ENCODE measurements at places on chromosomes 7 and 10.

DNA sequence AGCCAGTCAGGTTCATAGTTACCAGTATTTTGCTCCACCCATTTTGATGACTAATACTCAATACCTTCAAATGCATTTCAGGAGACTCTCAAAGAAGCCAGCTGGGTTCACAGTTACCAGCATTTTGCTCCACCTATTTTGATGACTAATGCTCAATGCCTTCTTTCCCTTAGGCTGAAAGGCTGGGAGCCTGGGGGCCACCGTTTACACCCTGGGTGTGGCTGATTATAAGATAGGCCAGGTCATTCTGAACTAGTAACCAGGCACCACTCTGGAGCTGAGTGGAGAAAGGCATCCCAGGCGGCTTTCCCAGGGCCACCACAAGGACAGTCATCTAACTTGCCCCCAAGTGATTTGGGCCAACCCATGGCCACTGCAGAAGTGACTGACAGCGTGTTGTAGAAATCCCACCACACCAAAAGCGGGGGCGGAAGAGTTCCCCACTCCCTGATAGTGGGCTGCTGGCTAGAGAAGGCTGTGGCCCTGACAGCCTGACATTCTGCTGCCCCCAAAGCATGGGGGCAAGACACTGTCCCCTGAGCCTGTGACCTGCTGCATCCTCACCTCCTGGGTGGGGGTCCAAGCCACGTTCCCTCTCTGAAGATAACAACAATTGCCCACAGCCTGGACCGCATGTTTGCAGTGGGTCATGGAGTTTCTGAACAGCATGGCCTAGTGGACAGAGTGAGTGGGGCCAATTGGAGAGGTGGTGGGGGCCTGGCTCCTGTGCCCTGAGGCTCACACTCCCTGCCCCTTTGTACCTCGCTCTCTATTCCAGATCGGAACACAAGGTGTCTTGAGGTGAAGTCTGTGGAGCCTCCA lies 23.0 kb upstream of the ZNF488 start:
- DNase-seq, result no peak

GRCh38 chr10:63142136-63142535 lies 9.0 kb downstream of the NRBF2 start:
- DNase-seq, result no peak

- DNase-seq, result no peak
Observed at GRCh38 chr10:68302503-68302823, 29.4 kb upstream of the HNRNPH3 start.

DNA sequence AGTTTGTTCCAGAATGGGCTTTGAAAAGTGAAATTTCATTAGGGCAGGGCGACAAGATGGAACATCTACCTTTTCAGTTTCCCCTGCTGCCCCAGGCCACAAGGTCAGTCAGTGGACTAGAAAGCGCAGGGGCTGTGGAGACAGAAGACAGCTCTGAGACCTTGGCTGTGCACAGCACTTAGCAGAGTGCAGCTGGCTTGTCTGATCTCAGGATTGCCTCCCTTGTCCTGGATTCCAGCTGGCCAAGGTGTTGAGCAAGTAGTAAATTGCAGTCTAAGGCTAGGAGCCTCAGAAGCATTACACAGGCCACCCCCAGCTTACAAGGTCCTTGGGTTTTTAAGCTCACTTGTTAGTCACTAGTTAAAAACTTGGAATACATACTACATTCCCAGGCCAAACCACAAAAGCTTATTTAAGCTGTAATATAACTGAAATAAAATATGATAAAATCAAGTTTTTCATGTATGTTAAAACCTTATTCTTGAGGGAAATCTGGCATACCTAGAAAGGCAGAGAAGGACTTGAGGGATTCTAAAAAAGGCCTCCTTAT lies 67.3 kb upstream of the NPY start:
- no peak for DNase-seq

DNA sequence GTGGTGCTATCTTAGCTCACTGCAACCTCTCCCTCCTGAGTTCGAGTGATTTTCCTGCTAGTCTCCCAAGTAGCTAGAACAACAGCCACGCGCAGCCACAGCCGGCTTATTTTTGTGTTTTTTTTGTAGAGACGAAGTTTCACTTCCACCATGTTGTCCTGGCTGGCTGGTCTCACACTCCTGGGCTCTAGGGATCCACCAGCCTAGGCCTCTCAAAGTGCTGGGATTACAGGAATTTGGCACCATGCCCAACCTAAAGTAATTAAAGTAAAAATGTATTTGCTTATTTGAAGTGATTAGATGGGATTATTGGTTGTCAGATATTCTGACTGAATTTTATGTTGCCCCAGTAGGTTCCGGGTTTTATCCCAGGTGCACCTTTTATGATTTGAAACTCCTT lies 22.7 kb downstream of the LUC7L2 start:
- no peak for DNase-seq

DNA sequence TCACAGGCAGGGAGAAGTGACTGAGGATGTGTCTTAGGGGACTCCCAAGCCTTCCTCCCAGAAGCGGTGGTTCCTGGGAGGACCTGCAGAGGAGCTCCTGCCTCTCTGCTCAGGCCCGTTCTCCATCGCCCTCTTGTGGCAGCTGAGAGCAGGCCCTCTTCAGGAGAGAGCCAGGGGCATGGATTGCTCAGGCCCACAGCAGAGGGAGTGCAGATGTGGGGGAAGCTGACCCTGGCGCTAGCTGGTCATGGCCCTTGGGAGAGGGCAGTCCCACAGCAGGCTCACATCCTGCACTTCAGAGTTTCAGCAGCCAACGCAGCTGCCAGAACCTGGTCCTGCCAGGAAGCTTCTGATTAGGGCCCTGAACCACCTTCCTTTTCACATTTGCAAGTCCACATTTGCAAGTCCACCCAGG lies 94.8 kb upstream of the TARP start:
- peak; percentile 69 for DNase-seq

DNA sequence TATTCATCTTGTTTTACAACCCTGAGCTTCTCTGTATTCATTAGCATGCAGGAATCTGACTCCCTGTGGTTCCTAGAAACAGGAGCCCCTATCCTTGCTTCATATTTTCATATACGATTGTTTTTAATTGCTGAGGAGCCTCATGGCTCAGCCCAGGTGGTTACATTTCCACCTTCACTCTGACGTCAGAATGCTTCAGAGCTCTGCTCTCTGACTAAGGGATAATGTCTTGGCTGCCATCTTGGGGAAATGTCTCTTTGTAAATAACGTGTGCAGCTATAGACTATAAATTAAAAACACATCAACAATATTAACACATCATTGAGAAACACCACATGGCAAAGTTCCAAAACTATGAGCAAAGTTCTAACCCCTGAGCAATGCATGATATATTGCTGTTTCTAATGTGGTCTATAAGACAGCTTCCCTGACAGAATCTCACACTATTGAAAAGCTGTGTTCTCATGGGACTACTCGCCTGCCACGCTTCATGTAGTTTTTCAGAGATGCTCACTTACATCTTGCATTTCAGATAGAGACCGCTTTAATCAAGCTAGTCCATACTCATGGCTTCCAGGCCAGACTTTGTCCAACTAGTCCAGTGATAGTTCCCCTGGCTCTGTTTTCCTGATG lies 227.0 kb downstream of the SORCS3 start:
- DNase-seq, result no peak

DNA sequence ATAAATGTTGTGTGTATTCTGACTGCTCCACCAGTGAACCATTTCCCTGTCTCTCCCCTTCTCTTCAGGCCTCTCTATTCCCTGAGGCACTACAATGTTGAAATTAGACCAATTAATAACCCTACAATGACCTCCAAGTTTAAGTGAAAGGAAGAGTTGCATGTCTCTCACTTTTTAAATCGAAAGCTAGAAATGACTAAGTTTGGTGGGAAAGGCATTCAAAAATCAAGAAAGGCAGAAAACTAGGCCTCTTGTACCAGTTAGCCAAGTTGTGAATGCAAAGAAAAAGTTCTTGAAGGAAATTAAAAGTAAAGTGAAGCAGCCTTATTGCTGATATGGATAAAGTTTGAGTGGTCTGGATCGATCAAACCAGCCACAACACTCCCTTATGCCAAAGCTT lies 198.3 kb upstream of the YAE1 start:
- no peak for DNase-seq

DNA sequence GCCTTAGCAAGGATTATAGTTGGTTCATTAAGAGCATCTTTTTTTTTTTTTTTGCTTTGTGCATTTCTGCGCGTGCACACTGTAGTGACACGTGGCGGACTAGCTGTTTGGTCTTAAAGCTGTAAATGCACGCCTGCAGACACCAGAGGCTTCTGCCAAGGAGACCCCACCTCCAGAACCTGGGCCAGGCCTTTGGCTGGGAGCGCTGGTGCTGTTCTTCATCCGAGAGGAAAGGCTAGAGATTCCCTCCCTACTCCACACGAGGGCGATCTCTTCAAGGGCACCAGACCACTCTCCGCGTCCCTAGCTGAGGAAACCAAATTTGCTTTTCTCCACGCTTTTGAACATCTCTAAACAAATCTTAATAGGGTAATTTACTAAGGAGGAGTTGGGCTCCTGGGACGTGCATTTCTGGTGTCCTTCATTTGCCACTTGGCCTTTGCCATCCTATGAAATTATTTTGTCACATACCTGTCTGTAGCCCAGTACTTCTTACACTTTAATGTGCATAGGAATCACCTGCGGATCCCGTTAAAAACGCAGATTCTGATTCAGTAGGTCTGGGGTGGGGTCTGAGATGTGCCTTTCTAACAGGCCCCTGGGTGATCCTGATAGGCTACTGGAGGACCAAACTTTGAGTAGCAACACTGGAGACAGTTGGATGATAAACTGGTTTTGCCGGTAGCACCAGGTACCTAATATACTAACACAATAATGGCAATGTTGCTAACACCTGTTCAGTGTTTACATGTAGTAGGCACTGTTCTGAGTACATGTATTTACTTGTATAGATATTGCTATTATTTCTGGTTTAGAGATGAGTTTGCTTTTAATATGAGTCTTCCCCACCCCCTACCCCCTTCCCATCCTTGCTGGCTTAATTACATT lies 1.3 kb upstream of the SLC26A5 start:
- peak; percentile 75 for DNase-seq

- no peak for DNase-seq
Observed at GRCh38 chr10:124942317-124943169, 620 bp downstream of the ZRANB1 start.

GRCh38 chr10:45424668-45425404 lies 50.8 kb downstream of the ALOX5 start:
- DNase-seq, result no peak

- DNase-seq, result no peak
Observed at GRCh38 chr7:1546274-1546908, 9.6 kb downstream of the TMEM184A start.

- DNase-seq, result no peak
Observed at GRCh38 chr10:87867453-87867852, 4.0 kb downstream of the PTEN start.

- no peak for DNase-seq
Observed at GRCh38 chr10:130489891-130490290, 353.7 kb downstream of the GLRX3 start.

DNA sequence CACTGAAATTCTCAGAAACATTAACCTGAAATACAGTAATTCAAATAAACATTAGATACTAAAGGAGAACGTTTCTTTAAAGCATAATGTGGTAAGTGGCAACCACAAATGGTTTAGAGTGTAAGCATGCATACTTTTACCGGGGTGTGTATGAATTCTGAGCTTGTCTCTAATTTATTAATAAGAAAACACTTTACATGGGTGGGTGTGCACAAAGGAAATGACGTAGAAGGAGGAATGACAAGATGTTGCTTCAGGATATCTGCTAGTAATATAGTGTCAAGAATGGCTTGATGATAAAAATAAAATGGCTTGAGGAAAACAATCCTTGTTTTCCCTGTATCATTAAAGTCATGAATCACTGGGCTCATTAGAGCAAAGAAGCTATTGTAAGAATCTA lies 92.5 kb downstream of the ARL4A start:
- no peak for DNase-seq

GRCh38 chr10:110335314-110336064 lies 30.8 kb upstream of the SMNDC1 start:
- no peak for DNase-seq

DNA sequence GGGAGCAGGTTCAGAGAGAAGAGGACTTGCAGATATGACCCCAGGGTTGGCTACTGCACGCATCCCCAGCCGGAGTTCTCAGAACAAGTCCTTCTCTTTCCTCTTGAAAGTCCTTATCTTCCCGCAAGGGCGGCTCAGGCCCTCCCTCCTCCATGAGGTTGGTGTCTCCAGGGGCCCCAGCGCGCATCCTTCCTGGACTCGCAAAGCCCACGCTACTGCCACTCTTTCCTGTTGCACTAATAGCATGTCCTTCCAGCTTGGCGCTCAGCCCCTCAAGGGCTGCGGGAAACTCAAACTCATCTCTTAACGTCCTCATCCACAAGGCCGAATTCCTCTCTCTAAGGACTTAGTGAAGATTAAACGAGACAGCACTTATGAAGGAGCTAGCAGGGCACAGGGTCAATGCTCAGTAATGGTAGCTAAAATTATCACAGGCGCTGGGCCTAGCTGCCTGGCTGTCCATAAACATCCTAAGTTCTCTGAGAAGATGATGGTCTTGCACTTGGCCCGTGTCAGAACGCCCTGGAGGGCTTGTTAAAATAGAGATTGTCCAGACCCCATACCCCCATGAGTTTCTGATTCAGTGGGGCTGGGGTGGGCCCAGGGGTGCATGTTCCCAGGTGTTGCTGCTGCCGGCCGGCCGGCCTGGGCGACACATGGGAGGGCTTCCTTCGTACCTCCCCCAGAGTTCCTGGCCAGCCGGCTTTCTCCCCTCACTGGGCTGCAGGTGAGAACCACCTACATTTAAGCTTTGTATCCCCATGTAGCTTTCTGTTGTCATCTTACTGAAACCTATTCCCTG lies 261.4 kb downstream of the COBL start:
- DNase-seq, result no peak

DNA sequence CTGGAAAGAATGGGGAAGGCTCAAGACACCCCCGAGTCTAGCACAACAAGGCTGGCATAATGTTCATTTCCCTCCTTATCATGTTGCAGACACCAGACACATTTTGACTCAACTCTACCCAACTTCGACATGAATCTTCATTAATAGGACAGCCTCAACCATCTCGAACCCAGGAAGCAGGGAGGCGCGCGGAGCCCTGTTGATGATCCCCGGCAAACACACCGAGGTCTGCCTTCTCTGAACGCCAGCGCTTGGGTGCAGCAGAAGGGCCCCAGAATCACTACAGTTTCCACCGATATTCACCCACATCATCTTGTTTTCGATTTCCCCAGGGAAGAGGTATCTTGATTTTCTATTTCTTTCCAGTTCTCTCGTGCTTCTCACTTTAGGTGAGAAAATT lies 563.6 kb downstream of the TCERG1L start:
- DNase-seq, result no peak

GRCh38 chr7:155603205-155603857 lies 41.1 kb upstream of the RBM33 start:
- DNase-seq, result no peak

- DNase-seq, result no peak
Observed at GRCh38 chr10:3452173-3452626, 279.6 kb upstream of the PITRM1 start.

- DNase-seq, result no peak
Observed at GRCh38 chr7:151793531-151793951, 83.4 kb downstream of the PRKAG2 start.

DNA sequence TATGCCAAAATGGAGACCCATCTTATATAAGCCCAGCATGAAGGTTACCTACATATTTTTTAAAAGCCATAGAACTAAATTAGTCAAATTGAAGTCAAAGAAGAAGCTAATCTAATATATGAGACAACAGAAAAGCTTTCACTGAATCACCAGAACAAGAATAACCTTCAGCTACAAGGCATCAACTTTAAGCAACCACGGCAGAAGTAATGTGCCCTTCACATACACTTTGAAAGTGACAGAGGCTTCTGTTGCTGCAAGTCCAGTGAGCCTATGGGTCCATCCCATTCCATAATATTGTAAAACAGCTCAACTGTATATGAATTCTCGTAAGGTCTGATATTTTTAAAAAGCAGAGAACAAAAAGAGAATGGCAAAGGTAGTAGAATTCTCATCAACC lies 36.5 kb downstream of the CTNNA3 start:
- DNase-seq, result no peak
